Ureter (tissue), 1 donor: ENCODE measurements at places on chromosomes 5 and 9. TPM values are rescaled to one million over a fixed set of nuclear protein-coding genes. Genes with fewer than 3 reads are reported as not detected.
A peak's percentile ranks its signal among the peaks of the same experiment; 100 is the strongest.

The SHROOM1 gene
- total RNA-seq = 263 TPM

The PCDHA1 gene
- not detected for total RNA-seq

The DEPDC1B gene
- 0.57 TPM for total RNA-seq

The PRLR gene
- total RNA-seq = 6.2 TPM

The ZNF454 gene
- total RNA-seq = 4.9 TPM

The FAM153A gene
- 35.5 TPM for total RNA-seq

The IFNA21 gene
- not detected for total RNA-seq

The FASTKD3 gene
- 7.6 TPM for total RNA-seq

The OR1J2 gene
- total RNA-seq = 0.42 TPM

DNA sequence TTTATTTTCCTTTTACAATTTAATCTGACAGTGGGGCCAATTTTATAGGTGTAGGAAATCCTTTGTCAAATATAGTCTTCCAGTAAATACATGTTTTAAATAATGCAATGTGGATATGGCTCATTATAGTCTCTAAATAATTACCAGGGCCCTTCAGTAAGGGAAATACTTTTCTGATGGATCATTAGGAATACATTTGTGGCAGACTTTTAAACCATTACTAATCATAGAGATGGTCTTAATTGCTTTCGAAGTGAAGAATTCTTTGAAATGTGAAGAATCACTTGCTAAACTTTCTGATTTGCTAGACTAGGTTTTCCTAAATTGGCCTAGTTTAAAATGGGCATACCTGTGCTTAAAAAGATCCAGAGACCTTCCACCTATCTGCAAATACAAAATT, 105.6 kb upstream of the ELL2 start:
- DNase-seq = no peak

GRCh38 chr5:143923634-143924266, 111.8 kb downstream of the HMHB1 start:
- DNase-seq = no peak

DNA sequence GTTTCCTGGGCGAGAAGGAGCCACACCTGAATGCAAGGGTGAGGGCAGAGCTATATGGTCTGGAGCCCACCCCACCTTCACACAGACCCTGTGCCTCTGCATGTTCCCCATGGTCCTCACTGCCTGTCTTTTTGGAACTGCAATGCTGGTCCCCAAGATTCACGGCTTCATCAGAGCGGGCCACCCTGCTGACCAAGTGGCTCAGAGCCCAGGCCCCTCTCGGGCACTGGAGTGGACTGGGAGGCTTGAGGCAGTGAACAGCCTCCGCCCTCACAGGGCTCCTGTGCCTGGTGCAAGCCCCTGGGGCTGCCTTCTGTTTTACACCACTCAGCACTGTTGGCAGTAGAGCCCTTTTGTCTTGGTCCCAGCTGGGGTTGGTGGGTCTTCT, 143.2 kb downstream of the CACNA1B start:
- no peak for DNase-seq

- DNase-seq = no peak
These were observed 129.2 kb downstream of the ZDHHC21 start for GRCh38 chr9:14563902-14564624.

DNA sequence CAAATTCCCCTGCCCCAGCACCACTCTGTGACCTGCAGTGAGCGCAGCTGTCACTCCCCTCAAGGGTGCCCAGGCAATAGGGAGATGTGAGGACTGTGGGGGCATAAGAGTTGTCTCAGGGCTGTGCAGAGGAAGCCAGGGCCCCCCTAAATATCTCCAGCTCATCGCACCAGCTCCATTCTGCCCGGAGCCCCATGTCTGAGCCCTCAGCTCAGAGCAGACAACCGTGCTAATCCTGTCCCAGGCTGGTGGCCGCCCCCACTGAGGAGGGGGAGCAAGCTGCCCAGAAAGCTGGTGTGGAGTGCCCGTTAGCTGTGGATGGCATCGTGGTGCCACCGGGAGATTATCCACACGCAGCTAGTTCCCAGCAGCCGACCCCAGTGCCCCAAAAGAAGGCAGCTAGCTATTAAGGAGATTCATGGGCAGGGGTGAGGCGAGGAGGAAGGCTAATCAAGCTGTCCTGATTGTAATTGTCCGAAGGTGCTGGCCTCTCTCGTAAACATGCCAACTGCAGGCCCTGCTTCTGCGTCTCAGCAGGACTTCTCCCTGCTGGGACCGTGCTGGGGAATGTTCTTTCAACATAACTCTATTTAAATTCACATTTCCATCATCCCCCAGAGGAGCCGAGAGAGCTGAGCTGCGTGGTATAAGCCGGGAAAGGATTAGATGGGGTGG, 17.0 kb upstream of the FIBCD1 start:
- DNase-seq = no peak

DNA sequence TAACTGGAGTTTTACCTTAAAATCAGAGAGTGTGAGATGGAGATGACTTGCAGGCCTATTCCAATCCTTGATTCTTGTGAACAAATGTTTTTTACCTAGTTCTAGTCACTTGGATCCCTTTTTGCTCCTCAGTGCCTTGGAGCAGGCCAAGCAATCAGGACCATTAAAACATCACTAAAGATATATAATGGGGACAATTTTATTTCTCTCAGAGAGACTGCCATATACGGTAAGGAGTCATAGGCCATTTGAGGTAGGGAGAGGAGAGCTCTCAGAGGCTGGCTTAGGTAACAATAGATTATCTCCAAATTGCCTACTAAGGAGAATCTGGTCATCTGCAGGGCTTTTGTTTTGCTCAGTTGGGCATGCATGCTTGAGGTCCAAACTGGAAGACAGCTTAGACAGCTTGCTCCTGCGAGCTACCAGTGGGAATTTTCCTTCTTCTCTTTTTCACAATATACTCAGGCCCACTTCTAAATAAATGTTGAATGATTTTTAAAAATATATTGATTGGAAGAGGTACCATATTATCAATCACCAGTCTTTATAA, 44.0 kb downstream of the FREM1 start:
- DNase-seq = no peak

- peak; percentile 26 for DNase-seq
These were observed 109.9 kb downstream of the PHF2 start for GRCh38 chr9:93686127-93686879.

DNA sequence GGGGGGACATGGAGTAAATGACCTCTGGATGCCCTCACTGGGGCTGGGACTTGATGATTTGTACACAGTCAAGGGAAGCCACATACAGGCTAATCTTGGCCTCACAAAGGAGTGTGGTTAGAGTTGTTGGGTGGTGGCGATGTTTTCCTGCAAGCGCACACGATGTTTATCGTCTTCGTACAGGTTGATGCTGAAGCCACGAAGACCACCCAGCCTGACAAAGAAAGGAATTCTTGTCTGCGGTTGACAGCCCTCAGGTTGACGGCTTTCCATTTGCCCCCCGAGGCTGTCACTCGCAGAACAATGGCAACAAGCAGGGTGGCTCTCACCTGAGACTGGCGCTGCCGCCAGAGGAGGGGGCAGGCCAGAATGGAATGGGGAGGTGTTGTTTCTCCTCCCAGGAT, 14.1 kb upstream of the XPA start:
- no peak for DNase-seq

- DNase-seq = peak; percentile 45
These were observed 1.2 kb upstream of the PCSK1 start for GRCh38 chr5:96434201-96434645.

DNA sequence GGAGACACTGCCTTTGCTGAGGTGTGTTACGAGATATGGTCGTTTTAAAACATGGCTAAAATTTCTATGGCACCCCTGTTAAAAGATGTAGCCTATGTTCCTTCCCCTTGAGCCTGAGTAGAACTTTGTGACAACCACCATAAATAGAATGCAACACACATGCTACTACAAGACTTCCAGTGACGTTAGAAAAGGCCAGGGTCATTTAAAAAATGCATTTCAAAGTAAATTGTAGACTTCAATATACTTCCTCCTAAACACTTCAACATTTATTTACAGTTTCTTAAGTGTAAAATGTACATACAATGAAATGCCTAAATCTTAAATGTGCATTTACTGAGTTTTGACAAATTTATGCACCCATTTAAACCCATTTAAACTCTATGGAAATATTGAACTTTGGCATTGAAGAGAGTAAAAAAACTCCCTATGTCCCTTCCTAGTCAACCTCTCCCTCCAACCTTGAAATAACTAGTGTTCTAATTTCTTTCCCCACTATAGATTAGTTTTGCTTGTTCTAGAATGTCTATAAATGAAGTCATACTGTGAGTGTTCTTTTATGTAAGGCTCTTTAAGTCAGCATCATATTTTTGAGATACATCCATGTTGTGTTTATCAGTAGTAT, 160.5 kb downstream of the SLC12A2 start:
- no peak for DNase-seq

- DNase-seq = no peak
These were observed 71.2 kb upstream of the CNTLN start for GRCh38 chr9:17063535-17064135.

GRCh38 chr5:63401436-63402046, 560.7 kb downstream of the HTR1A start:
- peak; percentile 52 for DNase-seq

- DNase-seq = no peak
These were observed 26.6 kb upstream of the DAB2 start for GRCh38 chr5:39451276-39451941.

GRCh38 chr9:113955076-113955752, 79.1 kb downstream of the ZNF618 start:
- no peak for DNase-seq

GRCh38 chr5:10594591-10595210, 30.8 kb downstream of the ANKRD33B start:
- peak; percentile 22 for DNase-seq

- DNase-seq = no peak
These were observed 14.5 kb upstream of the TENT4A start for GRCh38 chr5:6698696-6699095.

GRCh38 chr9:127221695-127222094, 42.9 kb upstream of the GARNL3 start:
- DNase-seq = no peak

- DNase-seq = no peak
These were observed 659.4 kb upstream of the ADAMTS16 start for GRCh38 chr5:4480528-4481349.

DNA sequence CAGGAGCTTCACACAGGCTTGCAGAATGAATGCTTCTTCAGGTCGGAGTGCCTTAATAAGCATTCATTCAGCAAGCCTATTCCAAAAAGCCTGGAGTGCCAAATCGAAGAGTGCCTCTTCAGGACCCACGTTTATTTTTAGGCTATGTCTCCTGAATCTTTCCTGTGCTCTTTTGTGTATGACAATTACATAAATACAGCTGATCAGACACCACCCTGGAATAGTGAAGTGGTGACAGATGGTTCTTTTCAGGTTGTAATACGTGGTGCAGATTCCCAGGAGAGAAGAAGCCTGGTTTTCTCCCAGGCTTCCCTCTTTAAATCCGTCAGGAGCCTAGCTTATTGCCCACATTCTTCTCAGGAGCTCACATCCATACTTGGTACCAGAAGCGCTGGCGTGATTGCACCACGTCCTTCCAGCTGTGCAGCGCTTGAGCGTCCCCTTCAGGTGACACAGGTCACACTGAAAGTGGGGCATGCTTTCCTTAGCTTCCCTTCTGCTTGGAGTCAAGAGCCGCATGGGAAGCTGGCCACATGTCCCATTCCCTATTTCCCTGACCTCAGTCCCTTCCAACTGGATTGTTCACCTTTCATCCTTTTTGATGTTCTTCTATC, 123.1 kb downstream of the ADCY2 start:
- DNase-seq = no peak

DNA sequence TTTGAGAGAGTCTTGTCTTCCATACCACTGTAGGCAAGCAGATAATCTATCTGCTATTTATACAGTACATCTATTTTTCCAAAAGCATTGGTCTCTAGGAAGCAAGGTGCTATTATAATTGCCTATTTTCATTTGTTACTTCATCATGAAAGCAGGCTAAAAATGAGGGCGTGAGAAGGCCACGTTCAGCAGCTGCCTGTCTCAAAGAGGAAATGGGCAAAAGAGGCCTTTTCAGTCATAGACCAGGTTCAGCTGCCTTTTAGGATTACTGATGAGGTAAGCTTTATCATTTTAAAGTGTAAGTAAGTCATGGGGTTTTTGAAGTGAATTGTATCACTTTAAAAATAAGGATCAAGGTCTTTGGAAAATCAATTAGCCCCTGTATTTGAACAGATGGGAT, 1091.1 kb upstream of the DMAC1 start:
- no peak for DNase-seq

- DNase-seq = peak; percentile 61
These were observed 51.5 kb downstream of the COL15A1 start for GRCh38 chr9:98995059-98995671.

DNA sequence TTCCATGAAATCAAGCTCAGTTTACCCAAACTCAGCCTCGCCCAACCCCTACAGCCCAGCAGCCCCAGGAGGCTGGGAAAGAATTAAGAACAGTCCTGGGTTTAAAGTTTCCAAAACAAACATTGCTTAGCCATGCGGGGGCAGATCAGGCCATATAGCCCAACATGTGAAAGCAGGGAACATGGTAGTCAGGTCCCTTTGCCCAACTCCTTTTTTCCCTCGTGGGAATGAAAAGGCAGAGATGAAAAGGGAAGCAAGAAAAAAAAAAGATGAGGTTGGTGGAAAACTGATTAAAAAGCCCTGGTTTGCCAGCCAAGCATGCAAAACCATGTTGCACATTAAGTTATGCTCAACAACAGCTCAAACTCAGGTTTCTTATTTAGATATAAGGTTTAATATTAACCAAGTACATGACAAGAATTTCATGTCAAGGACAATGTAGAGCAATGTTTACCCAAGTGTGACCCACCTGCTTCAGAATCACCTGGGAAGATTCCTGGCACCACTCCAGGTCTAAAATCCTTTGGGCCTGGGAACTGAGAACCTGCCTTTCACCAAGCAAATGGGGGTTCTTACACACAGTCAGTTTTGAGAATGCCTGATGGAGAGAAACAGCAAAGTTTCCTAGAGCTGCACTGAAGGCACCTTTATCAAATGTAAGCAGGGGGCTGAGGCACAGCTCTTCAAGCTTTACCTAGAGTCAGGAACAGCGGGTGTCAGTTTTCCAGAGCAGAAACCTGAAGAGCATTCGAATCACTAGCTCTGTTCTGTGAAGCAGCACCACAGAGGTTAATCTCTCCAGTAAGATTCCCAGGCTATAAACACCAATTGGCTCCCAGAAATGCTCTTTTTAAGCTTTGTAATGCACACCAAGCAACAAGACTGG, 1.7 kb downstream of the FREM1 start:
- no peak for DNase-seq

GRCh38 chr5:50709471-50709870, 43.0 kb downstream of the PARP8 start:
- DNase-seq = no peak

- no peak for DNase-seq
These were observed 45.4 kb downstream of the PPP2R2B start for GRCh38 chr5:146832985-146833732.

GRCh38 chr5:132075719-132076077, 2.1 kb downstream of the CSF2 start:
- DNase-seq = no peak

GRCh38 chr9:104775976-104776375, 12.0 kb downstream of the NIPSNAP3B start:
- DNase-seq = no peak
